ENCODE measurements at places on chromosomes 11 and 22. TPM values are rescaled to one million over a fixed set of nuclear protein-coding genes. Genes with fewer than 3 reads are reported as not detected.

Gene IGHMBP2
- total RNA-seq, result 8.5 TPM

Gene SAA4
- not detected for total RNA-seq

Gene ADM2
- total RNA-seq, result under 0.01 TPM

Gene HPX
- total RNA-seq, result 0.28 TPM

Gene FOLH1
- total RNA-seq, result 0.85 TPM

Gene MUC5B
- not detected for total RNA-seq

Gene CST6
- 0.09 TPM for total RNA-seq

Gene OR8D4
- total RNA-seq, result not detected
